Stimulated activated CD8-positive, alpha-beta memory T cell treated with anti-CD3 and anti-CD28 coated beads, Interleukin-15, amount 100 ng/mL, for 24 hours (primary cell): ENCODE measurements at places on chromosomes 7 and 10.

- DNase-seq = no peak
Observed at GRCh38 chr10:4541292-4541691, 284.7 kb upstream of the AKR1E2 start.

DNA sequence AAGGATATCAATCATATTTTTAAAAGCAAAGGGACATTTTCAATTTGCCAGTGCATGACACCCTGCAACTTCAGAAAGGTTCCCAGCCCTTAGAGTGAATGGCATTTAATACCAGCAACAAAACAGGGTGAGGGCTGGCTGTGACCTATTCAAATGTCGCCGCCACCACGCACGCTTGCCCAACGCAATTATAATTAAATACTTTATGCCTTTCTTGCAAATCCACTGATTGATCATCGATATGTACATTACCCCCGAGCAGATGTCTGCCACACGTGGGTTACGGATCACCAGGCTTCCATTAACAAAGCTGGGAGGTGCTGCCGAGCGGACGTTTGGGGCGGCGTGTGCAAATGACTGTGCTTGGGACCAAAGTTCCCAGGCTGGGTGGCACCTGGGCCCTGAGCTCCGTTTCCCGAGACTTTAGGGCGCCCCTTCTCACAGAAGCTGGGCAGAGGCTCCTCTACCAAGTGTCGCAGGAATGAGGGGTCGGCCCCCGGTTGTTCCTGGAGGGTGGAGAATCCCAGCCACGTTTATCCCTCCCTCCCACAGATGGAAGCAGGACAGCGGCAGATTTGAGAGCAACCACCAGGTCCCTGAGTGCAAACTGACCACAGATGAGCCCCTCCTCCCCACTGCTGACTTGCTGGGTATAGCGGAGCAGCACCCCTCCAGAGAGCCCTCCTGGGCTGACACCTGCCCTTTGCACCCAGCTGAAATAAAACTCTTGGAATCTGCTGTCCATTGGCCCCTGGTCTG, 3.9 kb downstream of the FOXL3 start:
- DNase-seq = no peak

- DNase-seq = no peak
Observed at GRCh38 chr10:27372095-27372494, 131.5 kb upstream of the ACBD5 start.

- no peak for DNase-seq
Observed at GRCh38 chr10:905503-905902, 26.0 kb downstream of the LARP4B start.

- DNase-seq = no peak
Observed at GRCh38 chr10:86165666-86166065, 200.9 kb downstream of the GRID1 start.

DNA sequence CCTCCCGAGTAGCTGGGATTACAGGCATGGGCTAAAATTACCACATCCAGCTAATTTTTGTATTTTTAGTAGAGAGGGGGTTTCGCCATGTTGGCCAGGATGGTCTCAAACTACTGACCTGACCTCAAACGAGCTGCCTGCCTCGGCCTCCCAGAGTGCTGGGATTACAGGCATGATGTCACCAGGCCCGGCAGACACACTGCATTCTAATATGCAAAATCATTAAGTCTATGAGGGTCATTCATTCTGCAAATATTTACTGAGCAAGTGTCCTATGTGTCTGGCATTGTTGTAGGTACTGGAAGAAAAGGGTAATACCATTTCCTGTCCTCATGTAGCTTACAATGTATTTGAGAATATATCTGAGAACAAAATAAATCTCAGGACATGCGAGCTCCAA, 2.7 kb downstream of the PUS7 start:
- DNase-seq = no peak

GRCh38 chr10:74008212-74008731, 10.4 kb downstream of the VCL start:
- no peak for DNase-seq

DNA sequence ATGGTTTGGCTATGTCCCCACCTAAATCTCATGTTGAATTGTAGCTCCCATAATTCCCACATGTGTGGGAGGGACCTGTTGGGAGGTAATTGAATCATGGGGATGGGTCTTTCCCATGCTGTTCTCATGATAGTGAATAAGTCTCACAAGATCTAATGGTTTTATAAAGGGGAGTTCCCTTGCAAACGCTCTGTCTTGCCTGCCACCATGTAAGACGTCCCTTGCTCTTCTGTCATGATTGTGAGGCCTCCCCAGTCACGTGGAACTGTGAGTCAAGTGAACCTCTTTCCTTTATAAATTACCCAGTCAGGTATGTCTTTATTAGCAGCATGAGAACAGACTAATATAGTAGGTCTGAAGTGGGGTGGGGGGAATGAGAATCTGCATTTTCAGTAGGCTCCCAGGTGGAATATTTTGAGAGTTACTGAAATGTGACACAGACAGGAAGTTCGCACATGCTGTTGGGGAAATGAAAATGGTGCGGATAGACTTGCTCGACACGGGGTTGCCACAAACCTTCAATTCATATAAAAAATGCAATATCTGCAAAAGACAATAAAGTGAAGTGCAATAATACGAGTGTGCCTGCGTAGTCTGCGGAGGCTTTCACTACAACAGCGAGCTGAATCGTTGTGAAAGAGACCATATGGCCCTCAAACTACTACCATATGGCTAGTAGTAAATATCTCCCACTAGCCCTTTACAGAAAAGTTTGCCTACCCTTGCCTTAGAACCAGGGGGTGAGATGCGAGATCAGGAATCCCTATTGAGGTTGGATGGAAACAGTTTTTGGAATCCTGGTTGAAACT, 166.1 kb downstream of the GRK5 start:
- no peak for DNase-seq

GRCh38 chr10:96651998-96652431, 65.2 kb upstream of the TM9SF3 start:
- DNase-seq = no peak

DNA sequence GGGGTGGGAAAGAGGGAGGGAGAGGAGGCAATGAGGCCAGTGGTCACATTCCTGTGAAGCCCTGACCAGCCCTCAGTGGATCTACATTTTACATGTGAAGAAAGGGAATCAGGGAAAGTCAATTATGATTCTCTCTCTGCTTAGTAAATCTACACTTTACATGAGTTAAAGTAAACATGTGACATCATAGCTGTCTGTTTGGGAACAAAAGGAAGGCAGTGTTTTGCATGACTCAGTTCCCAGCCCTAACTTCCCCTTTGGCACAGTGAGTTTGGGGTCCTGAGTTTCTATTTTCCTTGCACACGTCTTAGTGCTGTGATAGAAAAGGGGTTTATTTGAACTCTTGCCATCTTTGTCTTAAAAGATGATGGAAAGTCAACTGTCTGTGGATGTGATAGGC, 615.1 kb downstream of the SDK1 start:
- DNase-seq = no peak

DNA sequence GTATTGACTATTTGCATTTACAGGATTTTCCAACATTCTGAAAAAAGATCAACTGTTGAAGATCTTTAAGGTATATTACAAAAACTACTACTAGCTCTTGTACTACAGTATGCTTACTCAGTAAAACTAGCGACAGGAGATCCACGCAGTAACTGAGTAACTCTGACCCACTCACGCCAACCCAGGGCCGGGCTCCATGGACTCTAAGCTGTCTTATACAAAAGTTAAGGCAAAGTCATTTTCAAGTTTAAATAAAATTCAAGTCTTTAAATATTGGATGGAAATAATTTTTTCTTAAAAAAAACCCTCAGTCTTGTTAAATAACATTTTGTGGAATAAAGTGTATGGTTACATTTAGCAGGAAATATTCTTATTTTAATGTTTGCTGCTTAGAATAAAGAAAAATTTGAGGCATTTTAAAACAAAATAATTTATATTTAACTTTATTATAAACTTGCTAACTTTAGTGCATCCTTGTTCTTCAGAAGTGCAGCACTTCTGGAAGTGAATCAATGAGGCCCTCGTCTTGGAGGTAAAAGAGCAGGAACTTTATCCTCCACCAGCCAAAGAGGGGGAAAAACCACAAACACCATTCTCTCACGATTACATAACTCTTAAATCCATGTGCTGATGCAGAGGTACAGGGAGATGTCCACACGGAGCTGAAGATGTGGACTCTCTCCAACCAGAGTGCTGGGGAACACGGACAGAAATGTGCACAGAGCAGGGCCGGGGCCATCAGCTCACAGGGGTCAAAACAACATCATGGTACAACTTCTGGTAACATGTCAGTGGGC, 119.9 kb downstream of the LARP4B start:
- DNase-seq = no peak

- no peak for DNase-seq
Observed at GRCh38 chr10:89738551-89739209, 37.3 kb downstream of the KIF20B start.

GRCh38 chr7:115693779-115694178, 336.8 kb downstream of the TFEC start:
- no peak for DNase-seq

GRCh38 chr10:73902351-73902750, 8.6 kb upstream of the PLAU start:
- DNase-seq = no peak

DNA sequence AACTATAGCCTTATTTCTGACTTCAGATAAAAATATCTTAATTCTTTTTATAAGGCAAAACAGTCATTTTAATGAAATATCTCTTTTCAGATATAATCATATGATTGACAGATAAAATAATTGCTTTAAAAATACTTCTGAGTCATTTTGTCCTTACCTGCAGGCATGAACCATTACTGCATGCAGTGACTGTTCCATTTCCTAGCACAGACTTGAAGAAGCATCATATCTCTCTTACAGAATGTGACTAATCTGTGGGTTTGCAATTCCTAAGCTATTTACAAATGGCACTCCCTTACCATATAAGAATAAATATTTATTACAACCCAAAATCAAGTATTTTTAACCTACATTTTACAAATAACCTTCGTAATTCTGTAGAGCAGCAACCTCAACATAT, 120.7 kb downstream of the SRPK2 start:
- DNase-seq = no peak

DNA sequence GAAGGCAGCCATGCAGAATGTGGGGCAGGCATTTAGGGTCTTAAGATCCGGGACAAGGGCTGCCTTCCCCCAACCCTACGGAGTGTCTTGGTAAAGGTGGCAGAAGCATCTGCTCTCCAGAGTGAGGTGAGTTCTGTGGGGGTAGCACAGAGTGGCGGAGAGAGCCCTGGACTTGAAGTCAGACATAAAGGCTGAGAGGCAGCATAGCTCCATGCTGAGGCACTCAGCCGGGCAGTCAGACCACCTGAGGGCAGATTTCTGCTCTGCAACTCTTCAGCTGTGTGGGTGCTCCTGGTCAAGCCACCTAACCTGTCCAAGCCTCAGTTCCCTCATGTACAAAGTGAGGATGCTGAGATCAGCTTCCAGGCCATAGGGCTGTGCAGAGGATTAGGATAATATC, 81.0 kb downstream of the CRTAC1 start:
- no peak for DNase-seq

- DNase-seq = no peak
Observed at GRCh38 chr7:128148676-128149075, 92.4 kb upstream of the LEP start.

GRCh38 chr7:139340808-139341057, 404 bp upstream of the FMC1 start:
- no peak for DNase-seq

- no peak for DNase-seq
Observed at GRCh38 chr10:60206735-60207134, 182.9 kb downstream of the ANK3 start.

- DNase-seq = no peak
Observed at GRCh38 chr7:103821092-103821491, 168.4 kb downstream of the RELN start.

- no peak for DNase-seq
Observed at GRCh38 chr7:149764481-149765398, 8.6 kb downstream of the ZNF467 start.

DNA sequence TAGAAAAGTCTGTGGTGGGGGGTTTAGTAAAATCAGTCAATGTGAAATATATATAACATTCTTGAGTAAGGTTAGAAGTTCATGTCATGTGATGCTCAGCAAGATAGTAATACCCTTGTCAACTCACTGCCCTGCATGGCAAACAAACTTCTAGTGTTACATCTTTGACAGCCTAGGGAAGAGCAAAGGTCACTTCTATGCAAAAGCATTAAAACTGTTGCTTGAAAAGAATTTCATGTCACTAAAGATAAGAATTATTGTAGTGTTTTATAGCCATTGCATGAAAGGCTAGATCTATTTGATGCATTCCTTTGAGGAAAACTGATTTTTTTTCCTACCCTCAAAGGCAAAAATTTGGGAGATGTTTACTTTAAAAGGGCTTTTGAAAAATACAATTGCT, 176.0 kb downstream of the SKAP2 start:
- DNase-seq = no peak

DNA sequence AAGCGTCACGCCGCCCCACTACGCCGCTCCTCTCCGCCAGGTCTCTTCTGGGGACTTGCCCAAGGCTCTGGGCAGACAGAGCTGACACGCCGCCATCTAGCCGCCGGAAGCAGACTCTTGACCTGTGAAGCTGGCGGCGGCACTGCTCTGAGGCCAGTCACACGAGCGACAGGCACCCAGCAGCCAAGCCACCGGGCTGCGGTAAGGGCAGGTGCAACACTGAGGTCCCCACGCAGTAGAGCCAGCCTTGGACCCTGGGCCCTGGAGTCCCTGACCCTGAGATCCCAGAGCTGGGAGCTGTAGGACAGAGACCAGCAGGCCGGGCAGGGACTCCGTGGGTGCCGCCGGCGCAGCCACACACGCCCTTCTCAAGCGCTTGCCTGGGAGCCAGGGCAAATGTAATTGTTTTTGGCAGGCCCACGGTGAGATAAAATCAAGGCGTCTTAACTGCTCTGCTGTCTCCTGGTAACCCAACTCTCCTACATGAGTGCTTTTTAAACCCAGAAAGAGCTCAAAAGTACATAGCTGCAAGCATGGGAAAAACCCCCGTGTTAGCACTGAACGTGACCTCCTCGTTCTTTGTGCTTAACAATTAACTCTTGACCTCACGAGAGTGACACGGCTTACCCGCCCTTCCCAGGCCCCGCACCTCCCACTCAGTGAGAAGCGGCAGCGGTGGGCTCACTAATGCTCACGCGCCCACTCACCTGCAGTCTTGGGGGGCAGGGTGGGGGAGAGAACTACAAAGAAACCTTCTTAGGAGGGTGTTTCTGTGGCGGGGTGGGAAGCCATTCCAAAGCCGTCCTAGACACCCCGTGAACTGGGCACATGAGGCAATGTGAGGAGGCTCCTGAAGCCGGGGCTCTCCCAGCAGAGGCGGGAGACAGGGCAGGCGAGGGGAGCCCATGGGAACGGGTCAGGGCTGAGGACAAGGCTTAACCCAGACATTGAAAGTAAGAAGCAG, 8.5 kb downstream of the GPER1 start:
- DNase-seq = no peak

DNA sequence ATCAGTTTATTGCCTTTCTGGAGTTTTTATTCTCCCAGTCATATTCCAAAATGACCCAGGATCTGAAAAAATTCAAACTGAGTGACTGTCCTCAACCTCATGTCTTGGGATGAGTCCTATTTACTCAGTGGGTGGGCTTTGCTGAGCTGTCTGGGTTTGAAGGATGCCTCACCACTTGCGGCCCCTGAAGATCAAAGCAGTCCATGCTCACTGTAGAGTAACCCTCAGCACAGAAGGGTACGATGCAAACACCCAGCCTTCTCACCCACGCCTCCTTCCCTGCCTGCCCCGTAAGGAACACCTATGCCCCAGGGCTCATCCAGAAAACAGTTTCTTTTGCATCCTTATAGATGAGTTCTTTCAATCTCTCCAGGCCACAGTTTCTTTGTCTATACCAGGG, 42.2 kb upstream of the GRB10 start:
- DNase-seq = no peak

- no peak for DNase-seq
Observed at GRCh38 chr7:79403451-79403850, 50.0 kb downstream of the MAGI2 start.
